Chondrocyte (in vitro differentiated cells): ENCODE measurements at places on chromosomes 5 and 9. TPM values are rescaled to one million over a fixed set of nuclear protein-coding genes. Genes with fewer than 3 reads are reported as not detected.

HRH2 gene
- 0.27 to 0.38 TPM (median 0.30 TPM) in 3 replicates for total RNA-seq

UNC5A gene
- total RNA-seq: 0.15 to 0.18 TPM (median 0.17 TPM) in 3 replicates

KCNV2 gene
- total RNA-seq: not detected in 3 replicates

CTSV gene
- total RNA-seq: 0.34 to 0.90 TPM (median 0.85 TPM) in 3 replicates

MLANA gene
- not detected in 3 replicates for total RNA-seq

CA9 gene
- total RNA-seq: 2.9 to 3.6 TPM in 2 of 3 replicates, not detected in the other

DNA sequence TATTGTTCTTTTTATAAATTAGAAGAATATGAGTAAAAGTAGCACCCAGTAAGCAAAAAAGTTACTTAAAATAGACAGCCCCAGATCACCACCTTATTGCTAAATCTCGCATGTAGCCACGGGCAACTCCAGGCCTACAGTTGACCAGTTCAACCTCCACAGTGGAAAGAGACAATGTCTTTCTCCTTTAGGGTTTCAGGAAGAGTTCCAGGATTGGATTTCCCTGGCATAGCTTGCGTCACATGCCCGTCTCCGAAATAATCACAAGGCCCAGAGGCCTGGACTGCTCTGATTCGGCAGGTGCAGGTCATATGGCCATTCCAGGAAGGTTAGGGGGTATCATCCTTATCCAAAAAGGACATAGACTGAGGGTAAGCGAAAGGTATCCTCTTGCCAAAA, 9.9 kb upstream of the PFDN1 start:
- DNase-seq: no peak
- no peak overlapping the region for H3K4me3 ChIP-seq
- H3K27me3 ChIP-seq: no peaks in the 10 kb centered on the region
- H3K4me1 ChIP-seq: peaks cover 32% of the 10 kb centered on the region
- no peak overlapping the region for H3K27ac ChIP-seq

GRCh38 chr9:257957-258356, 43.3 kb downstream of the DOCK8 start:
- H3K27ac ChIP-seq: no peak overlapping the region
- no peak overlapping the region for H3K4me3 ChIP-seq
- no peaks in the 10 kb centered on the region for H3K4me1 ChIP-seq
- H3K36me3 ChIP-seq: no peaks in the 10 kb centered on the region

DNA sequence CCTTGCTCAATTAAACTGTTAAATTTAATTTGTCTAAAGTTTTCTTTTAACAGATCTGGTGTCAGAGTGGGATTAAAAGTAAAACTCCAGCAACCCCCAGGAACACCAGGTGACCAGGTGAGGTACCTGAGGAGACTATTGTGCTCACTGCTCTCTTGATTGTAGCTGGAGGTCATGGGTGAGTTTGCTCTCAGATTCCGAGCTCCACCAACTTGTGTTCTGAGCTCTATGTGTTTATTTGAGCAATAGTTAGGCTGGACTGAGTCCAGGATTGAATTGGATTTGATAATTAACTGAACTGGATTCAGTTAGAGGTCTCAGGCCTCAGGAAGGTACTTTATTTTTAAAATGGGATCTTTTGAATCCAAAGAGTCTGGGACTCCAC, 17.9 kb upstream of the SCGB3A2 start:
- H3K4me3 ChIP-seq: no peak overlapping the region
- no peak for DNase-seq
- H3K36me3 ChIP-seq: no peaks in the 10 kb centered on the region
- peaks cover 23% of the 10 kb centered on the region for H3K27me3 ChIP-seq
- peaks cover 3% of the 10 kb centered on the region for H3K4me1 ChIP-seq
